ENCODE measurements at places on chromosomes 7 and 10. TPM values are rescaled to one million over a fixed set of nuclear protein-coding genes. Genes with fewer than 3 reads are reported as not detected.

Gene ACSM6
- 7.2 TPM for total RNA-seq

Gene VTI1A
- total RNA-seq, result 94.9 TPM

Gene C10orf95
- 8.0 TPM for total RNA-seq

Gene SLC18A2
- total RNA-seq, result 7.7 TPM

Gene GPAM
- total RNA-seq, result 8.9 TPM

Gene ERVW-1
- not detected for total RNA-seq

Gene TRIM50
- not detected for total RNA-seq

Gene GNGT1
- not detected for total RNA-seq

Gene GPC2
- total RNA-seq, result 4.9 TPM

Gene TEX36
- not detected for total RNA-seq
